SW 1271 (cell line): ENCODE measurements at places on chromosomes 16 and 17.

DNA sequence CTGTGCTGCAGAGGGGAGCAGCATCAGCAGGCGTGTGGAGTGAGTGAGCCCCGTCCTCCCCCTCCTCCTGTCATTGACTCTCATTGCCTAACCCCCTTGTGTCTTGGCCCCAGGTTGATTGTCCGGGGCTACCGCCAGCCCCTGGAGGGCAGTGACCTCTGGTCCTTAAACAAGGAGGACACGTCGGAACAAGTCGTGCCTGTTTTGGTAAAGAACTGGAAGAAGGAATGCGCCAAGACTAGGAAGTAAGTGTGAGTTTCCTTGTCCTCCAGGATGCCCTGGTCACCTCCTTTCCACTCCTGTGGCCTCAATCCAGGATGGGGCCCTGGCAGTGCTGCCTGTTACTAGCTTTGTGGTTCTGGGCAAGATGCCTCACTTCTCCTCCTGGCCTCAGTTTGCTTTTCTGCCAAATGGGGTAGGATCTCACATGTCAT is 87.0 kb downstream of the ABCC1 start:
- DNase-seq = no peak

GRCh38 chr17:16511593-16511992 is 19.6 kb upstream of the LRRC75A start:
- no peak for DNase-seq

DNA sequence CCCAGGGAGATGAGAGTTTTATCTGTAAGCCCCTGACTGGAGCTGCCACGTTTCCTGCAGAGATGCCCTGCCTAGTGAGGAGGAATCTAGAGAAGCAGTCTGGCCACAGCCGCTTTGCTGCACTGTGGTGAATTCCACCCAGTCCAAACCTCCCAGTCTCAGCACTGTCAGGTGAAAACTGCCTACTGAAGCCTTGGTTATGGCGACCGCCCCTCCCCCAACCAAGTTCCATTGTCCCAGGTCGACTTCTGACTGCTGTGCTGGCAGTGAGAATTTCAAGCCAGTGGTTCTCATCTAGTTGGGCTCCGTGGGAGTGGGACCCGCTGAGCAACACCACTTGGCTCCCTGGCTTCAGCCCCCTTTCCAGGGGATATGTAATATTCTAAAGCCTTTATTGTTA is 10.2 kb upstream of the LYZL6 start:
- DNase-seq = no peak

GRCh38 chr17:59073972-59074371 is 32.7 kb downstream of the TRIM37 start:
- no peak for DNase-seq

GRCh38 chr16:84868829-84869472 is 49.2 kb downstream of the CRISPLD2 start:
- no peak for DNase-seq

GRCh38 chr17:79651266-79651665 is 40.4 kb upstream of the RBFOX3 start:
- no peak for DNase-seq

GRCh38 chr16:6880263-6880662 is 452.4 kb upstream of the RBFOX1 start:
- DNase-seq = no peak

GRCh38 chr16:64417711-64418227 is 704.1 kb downstream of the CDH11 start:
- no peak for DNase-seq

- DNase-seq = no peak
Observed at GRCh38 chr16:64617836-64618476, 503.9 kb downstream of the CDH11 start.

GRCh38 chr17:6394055-6394606 is 40.8 kb downstream of the AIPL1 start:
- DNase-seq = no peak

GRCh38 chr17:42078396-42079043 is 19.8 kb downstream of the ZNF385C start:
- DNase-seq = no peak

GRCh38 chr17:49210158-49211029 is at the start of the genes ABI3 and GNGT2:
Gene ABI3, plus strand, starts transcription at chr17:49210707. Its CDS starts 18 bp downstream, at chr17:49210725.
Gene GNGT2, minus strand, starts transcription at chr17:49210574. Its CDS starts 3,152 bp downstream, at chr17:49207422.
- no peak for DNase-seq

GRCh38 chr16:47258874-47259461 is 115.2 kb upstream of the NETO2 start:
- DNase-seq = peak; percentile 2
